ENCODE measurements at places on chromosomes 1 and 21.
A peak's percentile ranks its signal among the peaks of the same experiment; 100 is the strongest.

DNA sequence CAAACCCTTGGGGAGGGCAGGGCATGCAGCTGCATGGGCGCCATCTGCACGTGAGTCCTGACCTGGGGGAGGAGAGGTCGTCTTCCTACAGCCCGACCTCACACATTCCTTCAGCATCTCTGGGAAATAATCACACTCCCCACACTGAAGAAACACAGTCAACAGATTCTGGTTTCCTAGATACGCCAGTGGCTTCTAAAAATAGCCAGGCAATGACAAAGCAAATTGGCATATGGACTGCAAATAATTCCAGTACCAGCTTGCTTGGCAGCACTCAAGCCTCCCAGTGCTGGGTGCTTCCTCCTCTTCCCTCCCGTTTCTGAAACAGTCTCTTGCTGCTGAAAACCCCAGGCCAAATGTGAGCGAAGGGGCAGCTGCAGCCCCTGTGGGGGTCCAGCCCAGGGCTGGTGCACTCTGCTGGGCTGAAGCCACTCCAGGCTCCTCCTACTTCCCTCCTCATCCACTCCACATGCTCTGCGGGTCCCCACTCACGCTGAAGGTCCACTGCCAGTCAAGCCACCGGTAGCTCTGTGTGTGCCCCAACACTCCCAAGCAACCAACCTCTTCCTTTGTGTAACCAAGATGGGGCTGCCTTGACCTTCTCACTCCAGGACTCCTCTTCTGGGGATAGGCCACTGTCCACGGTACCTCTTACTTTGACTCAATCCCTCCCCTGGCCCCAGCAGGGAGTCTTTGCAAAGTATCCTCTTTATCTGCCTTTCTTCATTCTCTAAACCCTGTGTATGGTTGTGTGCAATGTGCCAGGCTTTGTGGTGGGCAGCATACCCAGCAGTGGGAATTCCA, 69.0 kb downstream of the KCND3 start:
- DNase-seq = no peak

- DNase-seq = no peak
These were observed 55.0 kb downstream of the TRAF5 start for GRCh38 chr1:211381481-211382181.

DNA sequence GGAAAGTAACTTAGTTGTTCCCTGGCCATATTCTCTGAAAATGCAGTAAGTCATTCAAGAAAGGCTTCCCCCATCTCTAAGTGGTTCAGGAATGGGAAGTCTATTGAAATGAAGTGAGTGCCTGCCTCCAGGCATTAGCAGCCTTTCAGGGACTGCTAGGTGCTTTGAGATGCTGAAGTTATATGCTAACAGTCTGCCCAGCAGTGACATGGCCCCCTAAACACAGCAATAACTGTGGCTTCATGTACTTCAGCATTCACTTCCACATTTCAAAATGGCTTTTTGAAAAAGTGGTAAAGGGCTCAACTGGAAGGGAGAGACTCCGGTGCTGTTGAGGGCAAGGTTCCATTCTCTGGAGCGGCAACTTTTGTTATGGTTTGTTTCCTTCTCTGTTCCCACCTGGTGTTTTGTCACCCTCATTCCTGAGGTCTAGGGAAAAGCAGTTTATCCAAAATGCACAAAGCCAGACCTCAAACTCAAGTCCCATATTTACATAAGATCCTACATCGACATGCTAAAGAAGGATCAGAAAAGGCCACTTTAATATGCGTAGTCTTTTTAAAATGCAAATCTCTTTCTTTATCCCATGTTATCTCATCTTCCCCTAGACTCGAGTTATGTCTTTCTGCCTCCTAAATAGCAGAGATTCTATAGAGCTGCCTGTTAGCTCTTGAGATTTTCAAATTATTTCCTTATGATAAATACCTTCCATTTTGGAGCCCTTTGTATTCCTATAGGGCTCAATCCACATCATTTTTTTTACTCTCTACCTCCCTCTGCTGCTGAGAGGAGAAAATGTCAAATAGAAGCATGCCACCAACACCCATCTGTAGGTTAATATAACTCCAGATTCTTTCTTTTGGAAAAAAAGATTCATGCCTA, 34.2 kb upstream of the LRRC8C start:
- peak; percentile 45 for DNase-seq

DNA sequence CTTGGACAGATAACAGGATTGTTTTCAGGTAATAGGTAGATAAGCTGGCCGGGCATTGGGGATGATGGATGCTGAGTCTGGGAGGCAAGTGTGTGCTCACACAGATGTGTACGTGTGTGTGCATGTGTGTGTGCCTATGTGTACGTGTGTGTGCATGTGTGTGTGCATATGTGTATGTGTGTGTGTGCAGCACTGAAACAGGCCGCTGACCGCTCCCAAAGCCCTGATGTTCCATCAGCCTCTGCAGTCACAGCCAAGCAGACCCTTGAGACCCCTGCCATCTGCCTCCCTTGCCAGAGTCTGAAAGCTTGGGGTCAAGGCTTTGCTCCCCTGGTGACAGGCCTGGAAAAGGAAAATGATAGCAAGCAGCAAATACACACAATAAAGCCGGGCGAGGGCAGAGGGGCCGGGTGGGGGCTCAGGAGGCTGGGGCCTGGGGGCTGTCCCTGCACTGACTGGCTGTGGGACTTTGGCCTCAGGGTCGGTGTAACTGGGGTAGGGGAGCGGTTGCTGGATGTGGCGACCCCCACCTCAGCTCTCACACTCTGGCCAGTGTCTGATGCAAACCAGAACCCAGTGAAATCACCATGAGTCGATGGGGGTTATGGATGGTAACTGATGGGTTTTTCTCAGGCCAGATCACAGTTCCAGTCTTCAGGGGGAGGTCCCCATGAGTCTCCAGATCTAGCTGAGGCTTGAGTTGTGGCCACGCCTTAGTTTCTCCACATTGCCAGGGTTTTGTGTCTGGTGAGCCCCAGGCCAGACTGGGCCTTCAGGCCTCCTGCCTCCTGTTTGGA, 9.2 kb upstream of the TNFRSF8 start:
- no peak for DNase-seq

DNA sequence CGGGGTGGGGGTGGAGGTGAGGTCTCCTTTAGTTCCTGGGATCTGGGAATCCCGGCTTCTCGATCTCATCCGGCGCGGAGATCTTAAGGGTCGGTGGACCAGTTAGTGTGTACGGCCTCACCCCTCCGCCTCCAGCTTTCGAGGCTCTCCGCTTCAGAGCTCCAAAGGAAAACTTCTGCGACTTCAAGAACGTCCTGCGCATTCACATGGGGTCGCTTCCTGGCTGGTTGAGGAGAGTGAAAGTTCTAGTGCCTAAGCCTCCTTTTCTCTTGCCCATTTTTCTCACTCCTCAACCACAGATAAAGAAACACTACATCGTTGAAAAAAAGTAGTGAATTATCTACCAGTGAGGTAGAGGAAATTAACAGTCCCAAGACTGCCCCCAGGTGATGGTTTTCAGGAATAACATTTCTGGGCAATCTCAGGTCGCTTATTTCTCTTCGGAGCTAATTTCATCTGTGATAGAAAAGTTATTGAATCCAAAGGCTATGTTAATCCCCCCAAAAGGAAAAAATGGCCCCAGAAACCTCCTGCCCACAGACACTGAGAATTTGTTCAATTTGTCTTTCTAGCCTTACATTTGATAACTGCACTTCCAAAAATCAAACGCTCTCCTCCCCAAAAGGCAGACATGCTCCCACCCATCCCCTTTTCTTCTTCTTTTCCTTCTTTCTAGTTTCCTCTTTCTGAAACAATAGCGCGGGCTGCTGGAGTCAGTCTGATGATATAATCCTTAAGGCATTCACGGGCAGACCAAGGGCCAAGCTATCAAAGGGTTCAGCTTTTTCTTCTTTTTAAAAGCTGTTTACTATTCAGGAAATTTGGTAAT, 20.6 kb upstream of the TBX15 start:
- peak; percentile 7 for DNase-seq

DNA sequence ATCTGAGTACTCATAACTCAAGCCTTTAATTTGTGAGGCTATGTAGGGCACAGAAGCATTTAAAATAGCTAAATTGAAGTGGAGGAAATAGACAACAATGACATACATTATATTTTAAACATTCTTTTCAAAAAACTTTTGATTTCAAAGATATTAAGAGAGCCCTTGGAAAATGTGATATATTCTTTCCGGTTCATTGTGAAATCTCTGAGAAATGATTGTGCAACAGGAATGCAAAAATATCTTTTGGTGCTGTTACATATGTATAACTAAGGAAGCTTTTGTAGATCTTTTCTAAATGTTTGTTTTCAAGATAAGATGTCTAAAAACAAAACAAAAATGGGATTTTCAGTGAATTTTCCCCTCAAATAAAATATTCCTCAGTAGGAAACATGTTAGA, 185.2 kb downstream of the LEPR start:
- peak; percentile 39 for DNase-seq

DNA sequence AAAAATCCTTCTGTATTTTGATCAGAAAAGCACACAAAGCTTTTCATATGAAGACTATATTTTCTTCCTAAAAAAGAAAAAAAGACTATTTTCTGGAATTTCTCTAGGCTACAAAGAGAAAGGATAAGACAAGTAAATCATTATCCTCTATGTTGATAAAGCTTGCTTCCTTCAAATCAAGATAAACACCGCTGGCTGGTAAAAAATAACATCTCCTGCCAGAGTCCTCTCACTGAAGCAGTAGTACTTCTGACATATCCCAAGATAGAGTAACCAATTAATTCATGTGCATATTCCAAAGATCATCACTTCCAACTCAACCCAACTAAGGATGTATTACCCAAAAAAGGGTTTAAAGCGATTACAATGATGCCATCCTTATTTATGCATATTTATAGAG, 34.3 kb downstream of the DENND1B start:
- no peak for DNase-seq

DNA sequence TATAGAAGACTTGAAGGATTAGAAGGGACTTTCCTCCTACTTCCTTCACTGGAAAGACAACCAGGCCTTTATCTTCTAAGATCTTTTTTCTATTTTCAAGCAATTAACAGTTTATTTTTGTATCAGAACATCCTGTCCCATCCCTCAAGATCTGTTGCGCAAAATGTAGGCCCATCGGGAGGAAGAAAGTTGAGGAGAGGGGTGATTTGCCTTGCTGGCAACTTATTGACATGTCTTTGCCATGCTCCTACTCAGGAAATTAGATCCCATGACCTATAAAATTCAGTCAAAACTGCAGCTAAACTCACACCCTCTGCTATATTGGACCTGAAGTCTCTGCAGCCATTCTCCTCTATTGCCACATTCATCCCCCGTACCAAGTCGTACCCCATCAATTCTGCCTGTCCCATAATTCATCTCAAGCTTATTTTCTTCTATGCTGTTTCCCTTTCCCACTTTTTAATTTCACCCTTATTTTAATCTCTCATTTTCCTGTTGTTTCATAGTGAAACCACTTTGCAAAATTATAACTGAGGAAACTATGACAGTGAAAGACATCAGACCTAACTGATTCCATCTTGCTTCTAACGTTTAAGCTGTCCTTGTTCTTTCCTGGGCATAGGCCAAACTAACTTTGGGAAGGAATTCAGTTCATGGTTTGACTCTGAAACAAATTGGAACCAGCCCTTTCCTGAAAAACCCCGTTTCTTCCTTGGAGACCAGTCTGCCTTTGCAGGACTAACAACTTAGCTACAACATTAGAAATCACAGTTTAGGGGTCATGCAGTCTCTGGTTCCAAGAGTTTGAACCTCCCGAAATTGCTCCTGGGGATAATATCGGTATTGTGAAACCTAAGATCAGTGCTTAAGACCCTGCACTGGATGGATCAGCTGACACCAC, 195.7 kb upstream of the PTBP2 start:
- DNase-seq = no peak

DNA sequence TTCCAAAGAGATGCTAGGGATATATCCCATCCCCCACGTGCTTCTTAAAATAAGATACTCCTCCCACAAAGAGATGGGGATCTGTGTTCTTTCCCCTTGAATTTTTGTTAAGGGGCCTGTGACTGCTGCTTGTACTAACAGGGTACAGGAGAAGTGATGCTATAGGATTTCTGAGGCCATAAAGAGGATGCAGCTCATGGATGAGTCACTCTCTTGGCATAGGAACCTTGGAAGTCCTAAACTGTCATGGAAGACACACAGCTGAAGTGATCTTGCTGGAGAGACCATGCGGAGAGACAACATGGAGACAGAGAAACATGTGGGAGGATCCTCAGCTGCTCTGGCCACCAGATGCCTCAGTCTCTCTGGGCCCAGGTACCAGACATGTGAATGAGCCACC, 157.2 kb downstream of the S1PR1 start:
- DNase-seq = no peak

GRCh38 chr1:208808301-208808700, 564.1 kb upstream of the PLXNA2 start:
- DNase-seq = no peak

GRCh38 chr21:42187976-42188653, 30.8 kb upstream of the ABCG1 start:
- DNase-seq = peak; percentile 94

- no peak for DNase-seq
These were observed 42.5 kb downstream of the IFI44 start for GRCh38 chr1:78691995-78692747.

GRCh38 chr1:60279798-60280197, 206.2 kb upstream of the C1orf87 start:
- no peak for DNase-seq
